ENCODE measurements at places on chromosomes 12 and 14.

- DNase-seq: no peak
These were observed 271.4 kb downstream of the NAV3 start for GRCh38 chr12:78101946-78102635.

DNA sequence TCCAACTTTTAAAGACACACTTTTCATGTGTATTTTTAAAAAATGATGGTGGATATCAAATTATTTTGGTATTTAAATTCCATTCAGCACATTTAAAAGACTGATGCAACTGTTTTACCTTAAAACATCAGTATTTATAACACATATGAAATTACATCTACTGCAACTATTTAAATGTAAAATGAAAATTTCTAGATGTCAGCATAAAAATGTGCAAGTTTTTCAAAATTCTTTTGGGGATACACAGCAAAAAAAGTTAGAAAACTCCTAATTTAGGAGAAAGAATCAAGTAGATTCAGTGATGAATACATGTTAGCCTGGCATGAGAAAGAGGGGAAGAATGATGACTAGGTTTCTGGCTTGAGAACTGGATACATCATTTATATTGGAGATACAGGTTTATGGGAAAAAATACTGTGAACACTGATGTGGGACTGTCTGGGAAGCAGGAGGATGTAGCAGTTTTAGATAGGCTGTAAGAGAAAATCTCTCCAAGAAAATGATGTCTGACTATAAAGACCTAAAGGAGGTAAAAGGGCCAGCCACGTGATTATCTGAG lies 9.2 kb downstream of the SOS2 start:
- no peak for DNase-seq

GRCh38 chr14:52801014-52801712 lies 9.8 kb upstream of the GNPNAT1 start:
- DNase-seq: no peak

GRCh38 chr12:38392554-38393144 lies 76.1 kb downstream of the ALG10B start:
- no peak for DNase-seq

DNA sequence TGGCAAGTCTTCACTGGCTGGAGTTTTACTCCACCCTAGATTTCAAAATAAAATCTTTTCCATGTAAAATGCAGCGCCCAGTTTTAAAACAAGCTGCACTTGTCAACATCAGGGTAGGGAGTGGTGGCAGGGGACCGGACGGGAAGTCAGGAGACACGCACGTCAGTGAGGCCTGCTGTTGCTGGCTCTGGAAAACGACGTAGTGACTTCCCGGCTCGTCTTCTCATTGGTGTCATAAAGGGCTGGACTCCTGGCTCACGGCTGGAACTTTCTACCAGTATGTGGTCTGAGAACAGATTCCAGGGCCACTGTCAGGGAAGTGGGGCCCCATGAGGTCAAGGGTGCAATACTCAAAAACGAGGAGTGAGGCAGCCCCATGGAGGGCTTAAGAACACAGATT lies 64.2 kb upstream of the FOXN3 start:
- DNase-seq: no peak

- DNase-seq: no peak
These were observed 752.6 kb upstream of the FLRT2 start for GRCh38 chr14:84777356-84777755.

DNA sequence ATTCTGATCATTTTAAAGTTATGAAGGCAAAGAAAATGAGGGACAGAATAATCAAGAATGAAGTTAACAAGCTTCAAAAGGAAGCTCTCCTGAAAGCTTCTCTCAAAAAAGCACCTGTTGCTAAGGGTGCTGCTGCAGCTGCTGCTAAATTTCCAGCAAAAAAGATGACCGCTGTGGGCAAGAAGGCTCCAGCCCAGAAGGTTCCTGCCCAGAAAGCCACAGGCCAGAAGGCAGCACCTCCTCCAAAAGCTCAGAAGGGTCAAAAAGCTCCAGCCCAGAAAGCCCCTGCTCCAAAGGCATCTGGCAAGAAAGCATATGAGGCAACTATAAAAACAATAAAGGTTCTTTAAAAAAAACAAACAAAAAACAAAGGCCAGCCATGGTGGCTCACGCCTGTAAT lies 52.7 kb upstream of the NR2C1 start:
- DNase-seq: no peak

DNA sequence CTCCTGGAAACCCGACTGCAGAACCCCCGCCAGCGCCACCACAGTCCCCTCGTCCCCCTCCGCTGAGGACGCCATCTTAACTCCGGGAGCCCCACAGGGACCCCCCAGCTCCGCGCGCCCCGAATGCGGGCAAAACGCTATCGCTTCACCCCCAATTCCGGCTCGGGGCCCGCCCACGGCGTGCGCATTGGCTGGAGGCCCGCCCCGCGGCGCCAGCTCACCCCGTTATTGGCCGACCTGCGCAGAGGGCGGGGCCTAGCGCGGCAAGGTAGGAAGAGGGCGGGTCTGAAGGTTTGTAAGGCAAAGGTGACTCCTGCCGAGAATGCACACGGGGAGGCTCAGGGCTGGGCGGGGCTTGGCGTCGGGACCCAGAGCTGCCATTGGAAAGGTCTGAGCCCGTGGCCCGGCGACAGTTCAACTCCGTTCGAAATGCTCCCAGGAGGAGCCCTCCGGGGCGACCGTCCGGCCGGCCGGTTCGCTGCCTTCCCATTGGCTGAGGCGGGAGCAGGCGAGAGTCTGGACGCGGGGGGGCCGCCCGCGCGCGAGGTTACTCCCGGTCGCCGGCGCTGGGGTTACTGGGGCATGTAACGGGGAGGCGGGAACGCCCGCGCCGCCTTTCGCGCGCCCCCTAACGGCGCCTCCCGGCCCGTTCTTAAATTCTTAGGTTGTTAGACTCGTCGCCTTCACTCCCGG lies at the start of gene LPCAT3:
Gene LPCAT3 (minus strand): TSS at position 127 of the 693 bp plus-strand sequence. CDS start 52 bp downstream, at position 75.
- DNase-seq: peak; percentile 92

DNA sequence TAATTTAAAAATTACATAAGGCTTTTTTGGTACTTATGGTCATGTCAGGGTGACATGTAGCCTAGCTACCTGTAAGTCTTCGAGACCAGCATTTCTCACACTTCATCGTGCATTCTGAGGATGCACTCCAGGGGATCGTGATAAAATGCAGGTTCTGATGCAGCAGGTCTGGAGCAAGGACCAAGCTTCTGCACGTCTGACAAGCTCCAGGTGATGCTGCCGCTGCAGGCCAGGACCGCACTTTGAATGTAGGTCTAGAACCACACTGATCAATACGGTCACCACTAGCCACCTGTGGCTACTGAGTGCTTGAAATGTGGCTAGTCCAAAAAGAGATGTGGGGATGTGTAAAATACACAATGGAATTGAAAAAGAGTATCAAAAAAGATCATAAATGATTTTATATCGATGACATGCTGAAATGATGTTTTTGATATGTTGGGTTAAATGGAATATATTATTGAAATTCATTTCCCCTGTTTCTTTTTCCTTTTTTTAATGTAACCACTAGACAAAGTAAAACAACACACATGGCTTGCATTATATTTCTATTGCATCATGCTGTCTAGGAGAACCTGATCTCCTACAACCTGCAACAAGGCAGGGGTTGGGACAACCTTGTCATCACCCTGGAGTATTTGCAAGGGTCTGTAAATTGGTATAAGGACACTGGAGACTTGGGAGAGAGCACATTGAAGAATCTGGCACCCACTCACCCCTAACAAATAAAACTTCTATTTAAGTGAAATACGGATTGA lies 142.4 kb downstream of the DPF3 start:
- DNase-seq: no peak

DNA sequence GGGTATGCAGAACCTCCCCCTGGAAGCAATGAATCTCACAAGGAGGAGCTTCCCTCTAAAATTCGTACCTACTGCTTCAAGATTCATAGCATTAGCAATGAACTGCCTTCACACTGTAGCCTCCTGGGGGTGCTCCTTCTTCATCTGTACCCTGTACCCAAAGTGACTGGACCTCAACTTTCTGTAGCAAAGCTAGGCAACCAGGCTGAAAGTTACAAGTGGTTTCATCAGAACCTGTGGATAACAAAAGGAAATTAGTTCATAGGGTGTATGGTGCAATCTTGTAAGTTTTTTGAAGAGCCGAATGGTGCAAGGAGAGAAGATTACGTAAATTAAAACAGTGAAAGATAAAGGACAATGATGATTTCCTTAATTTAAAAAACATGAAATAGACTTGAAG lies 1541.7 kb upstream of the FLRT2 start:
- DNase-seq: no peak

GRCh38 chr14:78790271-78790670 lies 620.1 kb downstream of the NRXN3 start:
- DNase-seq: no peak

GRCh38 chr12:112321245-112321644 lies 61.0 kb downstream of the HECTD4 start:
- no peak for DNase-seq

- no peak for DNase-seq
These were observed 41.9 kb downstream of the JDP2 start for GRCh38 chr14:75469606-75470237.

DNA sequence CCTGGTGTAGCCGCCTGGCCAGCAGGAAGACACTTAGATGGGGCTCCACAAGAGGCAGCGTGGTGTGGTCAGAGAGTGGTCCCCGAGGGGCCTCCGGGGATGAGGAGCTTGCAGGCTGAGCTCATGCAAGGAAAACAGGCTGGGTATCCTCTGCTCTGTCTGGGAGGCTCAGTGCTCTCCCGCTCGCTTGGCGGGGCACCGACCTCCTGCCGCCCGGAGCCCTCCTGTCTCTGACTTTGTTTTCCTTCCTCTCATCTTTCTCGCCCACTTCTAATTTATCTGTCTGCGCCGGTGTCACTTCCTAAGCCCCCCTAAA lies 31.3 kb upstream of the DLK1 start:
- no peak for DNase-seq

DNA sequence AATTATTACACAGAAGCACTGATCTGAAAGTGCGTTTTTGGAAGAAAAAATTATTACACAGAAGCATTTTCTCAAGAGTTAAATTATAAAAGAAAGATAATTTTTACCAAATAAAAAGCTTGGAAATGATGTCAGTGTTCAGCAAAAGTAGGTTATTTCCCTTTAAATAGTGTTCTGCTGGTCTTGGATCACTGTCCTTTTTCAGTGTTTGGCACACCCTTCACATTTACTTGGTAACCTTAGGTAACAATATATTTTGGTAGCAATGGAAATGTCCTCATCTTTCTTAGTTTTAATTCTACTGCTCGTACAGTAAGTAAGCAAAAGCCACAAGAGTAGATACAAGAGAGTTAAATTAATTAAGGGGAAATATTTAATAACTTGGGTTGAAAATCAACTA lies 40.3 kb downstream of the FERMT2 start:
- no peak for DNase-seq

- DNase-seq: no peak
These were observed 5.3 kb upstream of the HNF1A start for GRCh38 chr12:120972870-120973543.

DNA sequence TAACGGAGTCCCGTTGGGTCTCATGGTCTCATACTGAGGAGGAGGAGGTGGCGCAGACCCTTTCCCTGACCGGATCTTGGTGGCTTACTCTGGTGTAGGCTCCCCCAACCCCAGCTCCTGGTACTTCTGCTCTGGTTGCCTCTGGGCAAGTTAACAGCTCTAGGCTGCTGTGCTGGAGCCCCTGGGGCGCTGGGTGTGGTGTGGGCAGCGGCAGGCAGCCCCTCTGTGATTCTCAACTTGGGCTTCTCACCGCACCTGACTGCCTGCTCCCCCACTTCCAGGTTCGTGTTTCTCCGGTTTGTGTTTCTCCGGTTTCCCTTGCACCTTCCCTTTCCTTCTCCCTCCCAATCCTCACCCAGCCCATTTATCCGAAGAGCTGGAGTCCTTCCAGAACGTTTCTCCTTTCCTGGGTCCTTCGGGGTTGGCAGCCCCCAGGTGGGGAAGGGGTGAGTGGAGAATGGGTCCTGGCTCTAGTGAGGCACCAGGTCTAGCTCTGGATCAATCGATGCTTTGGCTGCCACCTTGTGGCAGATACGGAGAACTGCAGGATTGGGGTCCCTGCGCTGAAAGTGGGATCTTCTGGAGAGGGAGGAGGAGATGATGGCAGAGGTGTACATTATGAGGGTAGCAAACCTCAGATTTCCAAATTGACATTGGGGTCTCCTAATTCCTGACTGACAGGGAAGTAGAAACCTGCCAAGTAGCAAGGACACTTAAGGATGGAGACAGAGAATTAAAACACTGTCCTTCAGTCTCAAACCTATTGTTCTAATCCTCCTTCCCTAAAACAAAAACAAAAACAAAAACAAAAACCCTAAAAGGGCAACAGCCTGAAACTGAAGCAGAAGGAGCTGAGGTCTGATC lies 8.3 kb downstream of the CISTR start:
- peak; percentile 73 for DNase-seq

DNA sequence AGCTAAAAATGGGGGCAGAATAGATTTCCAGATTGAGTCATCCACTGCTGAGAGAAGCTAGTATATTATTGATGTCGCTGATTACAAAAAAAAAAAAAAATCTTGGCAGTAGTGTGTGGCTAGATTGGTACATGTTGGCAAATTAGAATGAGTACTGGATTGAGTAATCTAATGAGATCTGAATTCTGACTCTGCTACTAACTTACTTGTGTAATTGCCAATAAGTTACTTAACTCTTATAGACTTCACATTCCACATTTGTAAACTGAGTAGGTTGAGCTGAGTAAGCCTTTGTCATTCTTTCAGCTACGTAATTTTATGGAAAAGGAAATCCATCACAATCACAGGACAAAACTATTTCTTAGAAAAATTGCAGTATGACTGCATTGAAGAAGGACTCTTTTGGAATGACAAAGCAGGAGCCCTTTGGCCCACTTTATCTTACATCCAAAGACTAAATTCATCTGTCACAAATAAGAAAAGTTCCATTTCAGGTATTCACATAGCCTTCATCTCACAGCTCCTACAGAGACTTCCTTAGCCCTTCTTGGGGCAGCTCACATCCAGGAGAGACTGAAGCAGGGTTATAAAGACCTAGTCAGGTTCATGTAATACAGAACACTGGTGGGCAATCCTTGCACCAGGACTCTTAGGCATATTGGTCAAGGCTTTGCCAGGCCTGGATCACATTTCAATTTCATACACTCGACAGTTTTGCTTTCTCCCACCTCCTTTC lies 197.3 kb upstream of the CPNE8 start:
- no peak for DNase-seq

- no peak for DNase-seq
These were observed 124.3 kb downstream of the TSPAN9 start for GRCh38 chr12:3201339-3202051.

- no peak for DNase-seq
These were observed 7.4 kb downstream of the GLRX5 start for GRCh38 chr14:95541932-95542930.

GRCh38 chr14:66140213-66140918 lies 345.8 kb upstream of the CCDC196 start:
- no peak for DNase-seq

DNA sequence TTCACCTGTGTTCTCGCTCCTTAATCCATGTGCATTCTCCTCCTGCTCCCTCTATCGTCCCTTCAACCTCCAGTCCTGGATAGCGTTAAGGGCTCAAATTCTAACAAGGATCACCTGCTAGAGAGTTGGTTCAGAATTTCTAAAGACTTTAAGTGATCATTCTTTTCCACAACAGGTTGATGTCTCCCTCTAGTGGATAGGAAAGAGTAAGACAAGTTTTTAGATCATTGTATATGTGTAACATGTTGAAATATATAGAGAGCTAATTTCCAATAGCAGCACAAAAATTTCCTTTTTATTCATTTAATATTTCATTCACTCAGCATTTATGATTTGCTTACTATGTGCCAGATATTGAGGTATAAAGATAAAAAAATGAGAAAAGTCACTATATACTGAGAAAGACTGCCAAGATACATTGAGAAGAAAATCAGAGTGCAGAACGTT lies 9.3 kb upstream of the ESR2 start:
- DNase-seq: peak; percentile 82

All from COLO829 (cell line).